ENCODE measurements at places on chromosomes 5 and 9. TPM values are rescaled to one million over a fixed set of nuclear protein-coding genes. Genes with fewer than 3 reads are reported as not detected.

GRCh38 chr5:116543501-116543900 lies 31.1 kb downstream of the SEMA6A start:
- H3K27me3 ChIP-seq, result no peaks in the 10 kb centered on the region
- H3K27ac ChIP-seq, result no peak overlapping the region
- no peaks in the 10 kb centered on the region for H3K36me3 ChIP-seq

- peaks cover 13% of the 10 kb centered on the region for H3K4me1 ChIP-seq
- H3K36me3 ChIP-seq, result no peaks in the 10 kb centered on the region
- H3K4me3 ChIP-seq, result no peak overlapping the region
- no peaks in the 10 kb centered on the region for H3K27me3 ChIP-seq
- no peak overlapping the region for H3K27ac ChIP-seq
- DNase-seq, result no peak
Observed at GRCh38 chr9:137666513-137666822, 47.7 kb downstream of the EHMT1 start.

DNA sequence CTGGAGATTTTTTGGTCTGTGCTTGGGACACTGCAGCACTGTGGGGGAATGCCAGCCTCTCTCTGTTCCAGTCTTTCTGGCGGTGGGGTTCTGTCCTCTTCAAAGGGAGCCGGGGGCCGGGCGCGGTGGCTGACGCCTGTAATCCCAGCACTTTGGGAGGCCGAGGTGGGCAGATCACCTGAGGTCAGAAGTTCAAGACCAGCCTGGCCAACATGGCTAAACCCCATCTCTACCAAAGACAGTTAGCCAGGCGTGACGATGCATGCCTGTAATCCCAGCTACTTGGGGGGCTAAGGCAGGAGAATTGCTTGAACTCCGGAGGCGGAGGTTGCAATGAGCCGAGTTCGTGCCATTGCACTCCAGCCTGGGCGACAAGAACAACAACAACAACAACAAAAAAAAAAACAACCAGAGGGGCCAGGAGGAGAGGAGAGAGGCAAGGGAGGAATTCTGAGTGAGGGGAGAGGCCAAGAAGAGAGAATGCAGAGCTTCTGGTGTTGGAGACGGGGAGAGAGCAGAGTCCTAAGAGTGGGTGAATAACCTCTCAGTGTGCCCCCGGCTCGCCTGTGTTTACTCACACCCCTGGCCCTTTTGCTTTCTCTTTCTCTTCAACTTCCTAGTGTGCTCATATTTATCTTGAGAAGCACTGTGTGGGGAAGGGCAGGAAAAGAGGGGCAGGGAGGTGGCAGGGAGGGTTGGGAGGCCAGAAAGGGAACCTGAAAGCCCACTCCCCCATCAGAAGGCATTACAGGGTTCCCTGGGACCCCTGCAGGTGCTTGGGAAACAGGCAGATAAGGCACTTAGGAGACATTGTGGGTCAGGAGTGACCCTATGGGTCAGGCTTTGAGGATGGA lies 3.2 kb upstream of the SET start:
- H3K4me1 ChIP-seq, result peaks cover 4% of the 10 kb centered on the region
- no peaks in the 10 kb centered on the region for H3K27me3 ChIP-seq
- H3K4me3 ChIP-seq, result no peak overlapping the region

Gene SCGB3A1
- total RNA-seq, result not detected

Gene NMUR2
- total RNA-seq, result not detected

Gene ALG2
- total RNA-seq, result 18.8 TPM

DNA sequence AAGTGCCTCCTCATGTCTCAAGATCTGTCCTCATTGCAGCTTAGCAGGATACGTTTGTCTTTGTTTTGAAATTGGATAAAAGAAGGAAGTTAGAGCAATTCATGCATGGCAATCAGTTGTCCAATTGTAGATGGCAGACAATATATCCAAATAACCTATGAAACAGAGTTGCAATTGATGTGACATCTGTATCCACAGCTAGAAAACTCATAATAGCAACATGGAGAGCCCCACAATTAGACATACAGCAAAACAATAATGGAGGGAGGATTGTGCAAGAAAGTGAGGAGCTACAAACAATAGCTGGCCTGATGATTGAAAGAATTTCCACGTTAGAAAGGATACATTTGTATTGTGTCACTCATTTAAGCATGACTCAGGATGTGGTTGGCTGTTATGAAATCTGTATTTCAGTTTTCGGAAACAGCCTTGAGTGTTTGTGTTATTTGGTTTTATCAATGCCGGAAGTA lies 132.0 kb downstream of the FAM174A start:
- no peak overlapping the region for H3K4me3 ChIP-seq
- H3K27ac ChIP-seq, result no peak overlapping the region
- no peak for DNase-seq
- no peaks in the 10 kb centered on the region for H3K36me3 ChIP-seq

DNA sequence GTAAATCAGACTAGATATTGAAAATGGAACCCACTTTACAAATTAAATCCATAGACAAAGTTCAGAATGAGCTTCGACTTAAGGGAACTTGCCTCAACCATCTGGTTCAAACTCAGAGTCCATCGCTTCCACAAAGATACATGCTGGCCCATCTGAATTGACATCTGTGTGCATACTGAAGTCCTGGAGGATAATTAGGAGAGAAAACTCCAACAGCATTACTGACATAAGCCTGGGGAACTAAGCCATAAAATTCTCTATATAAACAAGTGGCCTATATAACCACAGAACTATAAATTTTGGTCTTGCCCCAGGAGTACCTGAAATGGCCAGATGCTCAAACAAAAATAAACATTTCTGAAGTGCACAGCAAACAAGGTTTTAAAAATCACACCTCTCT lies 94.4 kb downstream of the IZUMO3 start:
- H3K27me3 ChIP-seq, result no peaks in the 10 kb centered on the region
- no peaks in the 10 kb centered on the region for H3K4me1 ChIP-seq
- no peak overlapping the region for H3K27ac ChIP-seq
- H3K36me3 ChIP-seq, result no peaks in the 10 kb centered on the region

- H3K4me3 ChIP-seq, result no peak overlapping the region
- H3K36me3 ChIP-seq, result no peaks in the 10 kb centered on the region
- H3K27me3 ChIP-seq, result no peaks in the 10 kb centered on the region
- H3K4me1 ChIP-seq, result no peaks in the 10 kb centered on the region
- DNase-seq, result no peak
- H3K27ac ChIP-seq, result no peak overlapping the region
Observed at GRCh38 chr9:23812673-23813072, 13.4 kb downstream of the ELAVL2 start.

Gene SPTAN1
- 54.7 TPM for total RNA-seq

- H3K4me3 ChIP-seq, result no peak overlapping the region
- DNase-seq, result no peak
- peaks cover 5% of the 10 kb centered on the region for H3K27me3 ChIP-seq
- no peak overlapping the region for H3K27ac ChIP-seq
Observed at GRCh38 chr5:329768-330167, 8.3 kb downstream of the AHRR start.

Gene SLC27A6
- total RNA-seq, result 0.22 TPM

Gene PCDH1
- 10.1 TPM for total RNA-seq

Gene TUT7
- 13.5 TPM for total RNA-seq
